Activated naive CD8-positive, alpha-beta T cell treated with anti-CD3 and anti-CD28 coated beads for 36 hours (primary cell): ENCODE measurements at places on chromosomes 4 and X. TPM values are rescaled to one million over a fixed set of nuclear protein-coding genes. Genes with fewer than 3 reads are reported as not detected.

GAGE2A gene
- not detected for total RNA-seq

OTC gene
- not detected for total RNA-seq

DNA sequence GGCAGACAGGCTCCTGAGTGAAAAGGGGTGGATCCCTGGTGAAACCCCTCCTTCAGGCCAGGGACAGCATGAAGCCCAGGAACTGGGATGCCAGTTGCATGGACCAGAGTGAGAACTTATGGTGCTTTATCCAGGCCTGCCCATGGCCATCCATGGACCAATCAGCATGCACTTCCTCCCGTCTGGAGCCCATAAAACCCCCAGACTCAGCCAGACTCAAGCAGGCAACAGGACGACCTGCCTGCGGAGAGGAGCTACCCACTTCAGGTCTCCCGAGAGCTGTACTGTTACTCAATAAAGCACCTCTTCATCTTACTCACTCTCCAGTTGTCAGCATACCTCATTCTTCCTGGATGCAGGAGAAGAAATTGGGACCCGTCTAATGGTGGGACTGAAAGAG lies 42.9 kb downstream of the NALF2 start:
- H3K36me3 ChIP-seq, result no peaks in the 10 kb centered on the region
- H3K27me3 ChIP-seq, result peaks cover 4% of the 10 kb centered on the region
- DNase-seq, result no peak

DNA sequence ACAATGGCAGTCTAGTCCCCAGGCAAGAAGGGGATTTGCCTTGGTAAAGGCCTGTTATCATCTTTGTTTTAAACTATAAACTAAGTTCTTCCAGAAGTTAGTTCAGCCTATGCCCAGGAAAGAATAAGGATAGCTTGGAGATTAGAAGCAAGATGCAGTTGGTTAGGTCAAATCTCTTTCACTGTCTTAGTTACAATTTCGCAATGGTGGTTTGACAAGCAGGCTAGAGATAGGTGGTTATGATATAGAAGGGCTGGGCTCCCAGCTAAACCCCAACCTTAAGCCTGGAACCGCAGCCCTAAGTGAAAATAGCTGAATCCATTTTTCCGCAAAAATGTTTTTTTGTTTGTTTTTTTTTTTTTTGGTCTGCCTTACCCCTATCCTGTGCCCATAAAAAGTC lies 41.8 kb upstream of the NEIL3 start:
- H3K4me1 ChIP-seq, result no peaks in the 10 kb centered on the region
- DNase-seq, result no peak
- no peaks in the 10 kb centered on the region for H3K27me3 ChIP-seq
- H3K27ac ChIP-seq, result no peak overlapping the region
- no peaks in the 10 kb centered on the region for H3K36me3 ChIP-seq
- no peak overlapping the region for H3K4me3 ChIP-seq

DNA sequence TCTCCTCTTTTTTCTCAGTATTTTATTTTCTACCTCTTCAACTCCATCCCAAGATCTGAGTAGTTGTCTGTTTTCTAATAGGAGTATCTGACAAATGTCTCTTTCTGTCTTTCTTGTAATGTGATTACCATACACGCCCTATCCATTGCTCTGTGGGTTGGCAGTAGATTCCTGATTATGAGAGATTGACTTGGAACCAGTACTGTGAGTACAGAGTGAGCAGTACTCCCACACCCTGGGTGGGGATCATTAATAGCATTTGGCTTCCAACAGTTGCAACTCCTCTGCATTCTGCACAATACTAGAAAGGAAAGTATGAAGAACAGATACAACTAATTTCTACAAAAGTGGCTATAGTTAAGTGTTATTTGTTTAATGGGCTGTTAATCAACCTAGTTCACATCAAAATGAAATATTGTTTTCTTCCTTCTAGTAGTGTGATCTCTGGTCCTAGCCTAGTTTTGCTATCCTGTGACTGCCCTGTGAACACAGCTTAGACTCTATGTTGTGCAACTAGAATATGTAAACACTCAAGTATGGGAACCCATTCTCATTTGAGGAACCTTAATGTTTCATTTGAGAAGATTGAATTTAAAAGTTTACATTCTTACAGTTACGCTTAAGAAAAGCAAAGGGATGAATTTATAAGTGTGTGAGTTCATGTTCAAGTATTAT lies 112.9 kb downstream of the PTPN13 start:
- no peaks in the 10 kb centered on the region for H3K4me1 ChIP-seq
- H3K4me3 ChIP-seq, result no peak overlapping the region
- no peaks in the 10 kb centered on the region for H3K27me3 ChIP-seq
- H3K36me3 ChIP-seq, result no peaks in the 10 kb centered on the region
- no peak overlapping the region for H3K27ac ChIP-seq
- DNase-seq, result no peak

DNA sequence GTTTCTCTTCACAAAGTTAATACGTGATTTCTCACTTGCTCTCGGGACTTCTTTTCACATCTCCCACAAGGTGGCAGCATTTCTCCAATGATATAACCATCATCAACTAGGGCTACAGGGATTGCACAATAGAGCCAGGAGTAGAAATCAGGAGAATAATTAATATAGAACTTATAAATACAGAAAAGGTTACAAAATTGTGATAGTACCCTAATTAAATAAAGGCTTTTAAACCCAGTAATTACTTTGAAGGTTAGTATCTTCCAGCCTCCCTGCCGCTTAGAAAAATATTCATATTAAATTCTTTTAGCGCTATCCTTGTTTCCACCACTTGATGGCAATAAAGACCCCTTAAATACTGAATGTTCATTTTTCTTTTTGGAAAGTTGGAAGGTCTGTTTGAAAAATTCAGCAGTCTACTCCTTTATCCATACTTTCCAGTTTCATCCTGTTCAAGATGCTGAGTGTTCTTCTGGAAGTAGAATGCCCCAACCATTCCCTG lies 65.8 kb downstream of the RASGEF1B start:
- H3K4me1 ChIP-seq, result peaks cover 6% of the 10 kb centered on the region
- H3K4me3 ChIP-seq, result no peak overlapping the region
- H3K27me3 ChIP-seq, result no peaks in the 10 kb centered on the region

- no peak for DNase-seq
- H3K27ac ChIP-seq, result no peak overlapping the region
- H3K4me3 ChIP-seq, result no peak overlapping the region
Measured at GRCh38 chr4:47668810-47669408, 169.0 kb downstream of the CORIN start.

CT45A9 gene
- not detected for total RNA-seq

AFP gene
- not detected for total RNA-seq

DNA sequence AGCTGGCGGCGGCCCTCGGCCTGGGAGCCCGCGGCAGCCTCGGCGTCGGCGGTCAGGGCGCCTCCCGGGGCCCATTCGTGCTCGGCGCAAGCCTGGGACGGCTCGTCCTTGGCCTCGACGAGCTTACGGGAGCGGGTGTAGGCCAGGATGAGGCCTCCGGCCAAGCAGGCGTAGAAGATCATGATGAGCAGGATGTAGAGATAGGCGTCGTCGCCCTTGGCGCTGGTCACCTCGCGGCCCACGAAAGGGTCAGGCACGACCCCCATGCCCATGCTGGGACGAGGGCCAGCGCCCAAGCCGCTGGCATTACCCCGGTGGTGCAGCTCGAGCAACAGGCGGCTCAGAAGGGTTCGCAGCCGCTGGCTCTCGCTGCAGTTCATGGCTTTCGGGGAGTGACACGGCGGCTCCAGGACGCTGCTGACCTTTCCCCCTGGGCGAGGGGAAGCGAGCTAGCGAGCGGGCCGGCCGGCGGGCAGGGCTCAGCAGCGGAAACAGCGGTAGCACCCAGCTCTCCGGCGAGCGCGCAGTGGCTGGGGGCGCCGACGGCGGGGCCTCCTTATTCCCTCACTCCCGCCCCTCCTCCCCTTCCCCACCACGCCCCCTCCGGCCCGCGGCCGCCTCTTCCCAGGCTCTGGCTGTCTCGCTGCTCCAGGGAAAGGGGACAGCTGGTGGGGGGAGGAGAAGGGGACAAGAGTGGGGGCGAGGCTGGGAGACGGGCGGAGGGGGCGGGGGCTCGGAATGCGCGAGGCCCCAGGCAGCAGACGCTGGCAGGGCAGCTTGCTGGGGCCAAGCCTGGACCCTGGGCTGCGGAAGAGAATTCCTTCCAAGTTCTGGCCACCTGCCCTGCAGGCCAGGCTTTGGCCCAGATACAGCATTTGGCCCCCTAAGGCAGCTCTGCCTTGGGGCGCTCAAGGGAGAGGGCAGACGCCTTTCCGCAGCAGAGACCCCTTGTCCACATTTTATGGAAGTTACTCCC lies at the start of gene KCNE5:
KCNE5 (minus strand) TSS at position 532 of the 976 bp plus-strand sequence; CDS start at position 380, 152 bp downstream.
- H3K4me3 ChIP-seq, result no peak within 1 kb of the TSS
- no peak for DNase-seq
- peaks cover 5% of the 10 kb centered on the region for H3K4me1 ChIP-seq
- no peaks in the 10 kb centered on the region for H3K27me3 ChIP-seq
- H3K27ac ChIP-seq, result no peak within 1 kb of the TSS

DNA sequence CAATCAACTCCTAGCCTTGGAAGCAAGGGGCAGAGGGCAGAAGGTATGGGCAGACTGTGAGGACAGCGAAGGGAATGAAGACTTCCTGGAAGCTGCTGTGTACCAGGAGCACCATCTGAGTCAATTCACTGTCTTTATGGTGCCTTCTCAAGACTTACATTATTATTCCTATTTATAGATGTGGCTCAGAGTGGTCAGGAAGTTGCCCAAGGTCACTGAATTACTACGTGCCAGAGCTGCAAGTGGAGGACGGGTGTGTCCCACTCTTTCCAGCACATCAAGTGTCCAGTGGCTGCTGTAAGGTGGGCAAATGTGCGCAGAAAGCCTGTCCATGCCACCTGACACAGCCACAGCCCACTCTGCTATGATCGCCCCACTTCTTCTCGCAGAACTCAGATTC lies 32.0 kb downstream of the SMPX start:
- no peak overlapping the region for H3K4me3 ChIP-seq
- no peaks in the 10 kb centered on the region for H3K36me3 ChIP-seq
- no peaks in the 10 kb centered on the region for H3K27me3 ChIP-seq
- no peak for DNase-seq

GABRG1 gene
- total RNA-seq, result not detected

- no peak overlapping the region for H3K27ac ChIP-seq
- DNase-seq, result no peak
- H3K27me3 ChIP-seq, result no peaks in the 10 kb centered on the region
Measured at GRCh38 chr4:36163198-36163597, 81.1 kb downstream of the ARAP2 start.

DNA sequence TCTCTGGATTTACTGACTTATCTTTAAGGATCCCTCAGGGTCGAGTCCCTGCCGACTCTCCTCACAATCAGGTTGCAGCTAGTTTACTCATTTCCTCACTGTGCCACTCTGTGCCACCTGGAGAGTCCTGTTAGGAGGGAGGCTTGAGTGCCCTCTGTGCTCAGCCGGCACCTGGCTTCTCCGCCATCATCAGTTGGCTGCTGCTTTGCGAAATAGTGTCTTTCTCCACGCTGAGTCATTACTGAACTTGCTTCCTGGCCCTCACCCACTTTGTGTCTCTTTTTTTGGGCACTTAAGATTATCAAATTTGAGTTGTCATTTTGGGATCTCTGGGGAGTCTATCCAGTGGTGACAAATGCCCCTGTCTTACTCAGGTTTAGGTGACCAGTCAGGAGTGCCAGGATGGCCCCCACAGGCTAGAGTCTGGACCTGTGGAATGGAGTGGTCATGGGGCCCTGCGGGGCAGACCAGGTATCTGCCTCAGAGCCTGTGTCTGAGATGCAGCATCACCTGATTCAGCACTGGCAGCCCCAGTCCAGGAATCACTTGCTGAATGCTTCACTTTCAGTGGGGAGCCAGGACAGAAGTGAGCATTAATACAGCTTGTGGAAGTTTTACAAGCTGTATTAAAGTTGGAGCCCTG lies 37.7 kb downstream of the JADE1 start:
- peaks cover 36% of the 10 kb centered on the region for H3K36me3 ChIP-seq
- peak overlapping the region; percentile 47 for H3K27ac ChIP-seq
- no peaks in the 10 kb centered on the region for H3K27me3 ChIP-seq
- no peak overlapping the region for H3K4me3 ChIP-seq
- H3K4me1 ChIP-seq, result peaks cover 9% of the 10 kb centered on the region

DNA sequence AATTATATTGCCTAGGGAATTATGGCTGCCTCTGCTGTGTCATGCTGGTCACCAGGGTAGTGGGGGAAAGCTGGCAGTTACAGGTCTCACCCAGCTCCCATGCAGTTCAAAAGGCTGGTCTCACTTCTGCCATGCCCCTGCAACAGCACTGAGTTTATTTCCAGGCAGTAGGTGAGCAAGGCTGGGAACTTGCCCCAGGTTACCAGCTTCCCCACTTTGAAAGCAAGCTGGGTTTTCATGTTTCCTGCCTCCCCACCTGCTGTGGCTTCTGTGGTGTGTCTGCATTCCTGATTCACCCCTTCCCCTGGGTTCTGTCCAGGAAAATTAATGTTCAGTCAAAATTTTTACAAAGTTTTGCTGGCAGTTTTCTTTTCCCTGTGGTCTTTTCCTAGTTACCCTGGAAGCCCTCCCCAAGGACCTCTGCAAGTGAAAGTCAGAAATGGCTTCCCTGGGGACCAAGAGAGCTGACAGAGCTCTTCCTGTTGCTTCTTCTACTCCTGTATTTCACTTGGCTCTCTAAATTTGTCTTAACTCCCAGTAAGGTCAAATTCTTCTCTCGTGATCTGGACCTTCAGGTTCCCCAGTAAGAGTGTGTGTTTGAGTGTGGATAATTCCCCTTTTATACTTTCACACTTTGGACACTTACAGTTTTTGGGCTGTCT lies 58.5 kb upstream of the AGTR2 start:
- DNase-seq, result no peak
- no peak overlapping the region for H3K27ac ChIP-seq
- H3K4me1 ChIP-seq, result no peaks in the 10 kb centered on the region
- no peaks in the 10 kb centered on the region for H3K36me3 ChIP-seq

DNA sequence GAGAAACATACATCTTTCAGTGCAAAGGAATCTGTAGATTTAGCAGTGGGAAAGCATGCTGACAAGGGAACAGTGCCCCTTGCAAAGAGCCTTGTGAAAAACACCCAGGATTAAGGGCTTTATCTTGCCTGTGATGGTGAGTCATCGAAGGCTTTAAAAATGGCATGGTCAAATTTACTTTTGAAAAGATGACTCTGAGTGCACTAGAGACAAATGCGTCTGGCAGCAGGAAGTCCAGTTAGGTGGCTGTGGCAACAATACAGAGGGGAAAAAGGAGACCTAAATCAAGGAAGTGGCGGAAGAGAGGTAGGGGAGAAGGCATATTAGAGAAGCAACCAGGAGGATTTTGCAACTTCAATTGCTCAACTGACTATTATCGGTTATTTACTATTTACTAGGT lies 472.6 kb upstream of the CPEB2 start:
- no peak overlapping the region for H3K4me3 ChIP-seq
- H3K36me3 ChIP-seq, result no peaks in the 10 kb centered on the region
- no peak overlapping the region for H3K27ac ChIP-seq
- DNase-seq, result no peak
- H3K27me3 ChIP-seq, result no peaks in the 10 kb centered on the region

ATP2B3 gene
- total RNA-seq, result not detected
